HAP-1 (cell line): ENCODE measurements at places on chromosomes 16 and 17.

DNA sequence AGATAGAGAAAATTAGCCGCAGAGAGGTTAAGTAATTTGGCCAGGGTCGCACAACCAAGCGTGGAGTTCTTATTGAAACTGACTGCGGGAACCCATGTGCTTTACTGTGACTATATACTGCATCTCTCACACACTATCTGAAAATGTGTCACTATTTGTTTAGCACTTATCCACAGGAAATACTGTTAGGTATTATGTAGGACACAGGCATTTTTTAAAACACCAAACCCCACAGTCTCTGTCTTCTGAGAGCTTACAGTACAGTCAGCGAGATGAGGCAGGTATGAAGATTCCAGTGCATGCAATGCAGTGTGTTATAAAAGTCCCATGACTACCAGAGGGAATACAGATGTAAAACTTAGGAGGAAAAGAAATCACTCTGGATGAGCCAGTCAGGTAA is 11.3 kb downstream of the RBL2 start:
- DNase-seq = no peak

GRCh38 chr17:28182559-28182958 is 136.4 kb upstream of the TMEM97 start:
- no peak for DNase-seq

GRCh38 chr16:88458039-88458772 is 5.1 kb downstream of the ZFPM1 start:
- no peak for DNase-seq

- no peak for DNase-seq
Measured at GRCh38 chr17:80195141-80195540, 25.0 kb downstream of the SGSH start.

GRCh38 chr17:60107526-60108257 is 29.0 kb upstream of the HEATR6 start:
- no peak for DNase-seq

GRCh38 chr16:11759997-11760396 is 17.3 kb upstream of the TXNDC11 start:
- no peak for DNase-seq

GRCh38 chr17:35147375-35147905 is at the start of gene UNC45B:
Gene UNC45B (plus strand): TSS chr17:35147817. CDS start chr17:35148264, 447 bp downstream.
- DNase-seq = no peak

- DNase-seq = no peak
Measured at GRCh38 chr17:42513686-42514085, 22.4 kb upstream of the NAGLU start.

- DNase-seq = no peak
Measured at GRCh38 chr17:15654886-15655561, 29.1 kb downstream of the TRIM16 start.

- no peak for DNase-seq
Measured at GRCh38 chr16:89080196-89080853, 13.3 kb upstream of the ACSF3 start.

DNA sequence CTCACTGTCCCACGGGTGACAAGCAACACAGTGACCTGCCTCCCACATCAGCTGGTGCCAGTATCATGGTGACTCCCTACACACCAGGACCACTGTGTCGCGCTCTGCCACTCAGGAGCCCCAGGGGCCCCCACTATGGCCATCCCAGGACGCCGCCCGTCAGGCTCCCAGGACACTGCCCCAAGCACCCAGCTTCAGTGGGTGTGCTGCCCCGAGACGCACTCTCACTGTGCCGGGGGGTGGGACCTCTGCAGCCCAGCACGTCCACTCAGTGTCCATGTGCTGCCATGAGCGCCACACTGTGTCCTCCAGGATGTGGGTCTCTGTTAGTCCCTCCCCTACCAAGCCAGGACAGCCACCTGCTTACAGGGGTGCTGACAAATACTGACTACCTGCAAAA is 120.5 kb downstream of the ZNF778 start:
- no peak for DNase-seq

DNA sequence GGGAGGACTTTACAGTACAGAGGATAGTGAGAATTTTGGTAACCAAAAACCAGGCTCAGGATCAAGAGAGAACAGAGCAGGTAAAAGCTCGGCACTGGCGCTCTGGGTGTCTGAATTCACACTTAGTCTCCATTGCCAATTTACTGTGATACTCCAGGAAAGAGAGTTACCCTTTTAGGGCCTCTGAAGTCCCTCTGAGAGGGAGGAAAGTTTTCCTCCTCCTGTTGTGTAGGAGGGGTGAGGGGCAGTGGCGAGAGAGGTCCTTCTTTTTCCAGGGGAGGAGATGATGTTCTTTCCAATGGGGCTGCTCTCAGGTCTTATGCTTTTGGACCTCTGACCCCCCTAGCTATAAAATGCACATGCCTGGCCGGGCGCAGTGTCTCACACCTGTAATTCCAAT is 5.4 kb upstream of the TNS4 start:
- no peak for DNase-seq

DNA sequence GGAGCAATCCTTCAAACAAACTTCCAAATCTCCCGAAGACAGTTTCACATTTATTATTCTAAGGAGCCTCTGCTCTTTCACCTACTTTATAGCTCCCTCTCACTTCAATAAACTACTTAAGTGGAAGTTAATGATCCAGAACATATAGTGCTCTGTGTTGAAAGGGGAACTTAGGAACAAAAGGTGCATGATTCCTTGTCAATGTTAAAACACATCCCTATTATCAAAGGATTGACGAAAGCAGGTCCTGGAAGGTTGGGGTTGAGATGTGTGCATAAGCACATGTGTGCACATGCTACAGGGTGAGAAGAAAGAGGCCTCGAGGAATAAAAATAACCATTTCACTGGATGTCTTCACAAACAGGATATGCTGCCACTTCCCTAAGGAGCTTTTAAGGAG is 170.3 kb downstream of the SLC39A11 start:
- DNase-seq = no peak

DNA sequence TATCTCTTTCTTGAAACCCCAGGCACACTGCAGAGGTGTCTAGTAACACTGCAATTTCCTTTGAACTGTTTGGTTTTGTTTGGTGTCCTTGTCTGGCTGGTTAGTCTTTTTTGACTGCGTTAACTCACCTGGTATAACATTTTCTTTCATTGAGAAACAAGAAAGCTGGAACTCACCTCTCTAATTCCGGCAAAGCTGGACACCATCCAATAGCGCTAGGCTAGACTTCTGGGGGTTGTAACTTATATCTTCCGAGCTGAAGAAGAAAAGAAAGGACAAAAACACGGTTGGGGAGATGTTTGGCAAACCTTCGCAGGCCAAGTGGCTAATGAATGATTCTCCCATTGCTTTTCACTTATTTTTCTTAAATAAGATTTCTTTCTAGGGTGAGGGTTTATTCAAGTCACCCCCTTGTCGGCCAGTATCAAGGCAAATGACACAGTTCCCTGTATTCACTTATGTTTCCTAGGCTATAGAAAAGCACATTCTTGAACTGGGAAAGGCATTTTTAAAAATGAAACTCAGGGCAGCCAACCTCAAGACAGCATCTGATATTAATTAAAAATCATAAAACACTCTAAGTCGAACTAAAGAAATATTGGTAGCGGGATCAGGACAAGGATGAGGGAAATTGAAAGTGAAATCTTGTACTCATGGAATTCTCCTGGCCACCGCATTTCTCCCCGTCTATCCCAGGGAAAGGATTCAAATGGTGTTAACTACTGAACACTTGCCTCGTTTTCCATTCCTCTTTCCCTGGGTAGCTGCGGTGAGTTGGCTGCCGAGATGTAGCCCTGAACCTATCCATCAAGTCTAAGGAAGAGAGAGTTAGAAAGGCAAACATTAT is 95.9 kb upstream of the ZFHX3 start:
- DNase-seq = no peak
